ENCODE measurements at places on chromosomes 6 and 20.

DNA sequence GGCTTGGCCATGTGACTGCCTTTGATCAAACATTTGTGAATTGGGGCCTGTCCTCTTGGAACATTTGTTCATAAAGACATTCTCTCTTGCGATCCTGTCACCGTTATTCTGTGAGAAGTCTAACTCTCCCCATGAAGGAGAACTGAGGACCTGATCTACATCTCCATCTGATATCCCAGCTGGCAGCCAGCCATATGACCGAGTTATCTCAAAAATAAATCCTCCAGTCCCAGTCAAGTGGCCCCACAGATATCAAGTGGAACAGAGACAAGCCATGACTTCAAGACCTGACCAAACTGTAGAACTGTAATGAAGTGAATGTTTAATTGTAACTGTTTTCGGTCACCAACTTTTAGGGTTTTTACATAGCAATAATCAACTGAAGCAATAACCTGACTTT is 25.7 kb downstream of the SNX3 start:
- DNase-seq: no peak

GRCh38 chr6:134060491-134061106 is 8.2 kb upstream of the SLC2A12 start:
- DNase-seq: peak; percentile 78

DNA sequence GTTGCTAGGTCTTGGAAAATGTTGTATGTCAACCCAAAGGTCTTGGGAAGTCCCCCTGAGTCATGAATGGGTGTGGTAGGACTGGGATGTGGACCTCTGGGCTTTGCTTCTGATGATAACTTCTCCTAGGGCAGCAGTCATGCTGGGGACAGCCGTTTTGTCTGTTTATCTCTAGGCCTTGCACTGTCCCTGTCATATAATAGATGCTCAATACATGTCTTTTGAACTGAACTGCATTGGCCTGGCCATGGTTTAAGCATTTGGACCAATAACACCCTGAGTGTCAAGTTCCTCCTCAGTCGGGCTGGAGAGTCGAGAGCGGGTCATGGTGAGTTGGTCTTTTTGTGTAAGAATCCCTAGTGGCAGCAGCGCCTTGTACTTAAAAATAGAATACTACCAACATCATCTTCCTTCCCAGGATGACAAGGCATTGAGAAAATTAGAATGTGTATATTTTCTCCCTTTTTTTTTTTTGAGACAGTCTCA is 43.1 kb downstream of the E2F3 start:
- no peak for DNase-seq

- no peak for DNase-seq
Measured at GRCh38 chr20:61953037-61954021, 112.4 kb downstream of the TAF4 start.

- DNase-seq: no peak
Measured at GRCh38 chr6:168192195-168192900, 113.3 kb upstream of the FRMD1 start.

- peak; percentile 51 for DNase-seq
Measured at GRCh38 chr20:63475209-63475608, 2.8 kb upstream of the KCNQ2 start.

DNA sequence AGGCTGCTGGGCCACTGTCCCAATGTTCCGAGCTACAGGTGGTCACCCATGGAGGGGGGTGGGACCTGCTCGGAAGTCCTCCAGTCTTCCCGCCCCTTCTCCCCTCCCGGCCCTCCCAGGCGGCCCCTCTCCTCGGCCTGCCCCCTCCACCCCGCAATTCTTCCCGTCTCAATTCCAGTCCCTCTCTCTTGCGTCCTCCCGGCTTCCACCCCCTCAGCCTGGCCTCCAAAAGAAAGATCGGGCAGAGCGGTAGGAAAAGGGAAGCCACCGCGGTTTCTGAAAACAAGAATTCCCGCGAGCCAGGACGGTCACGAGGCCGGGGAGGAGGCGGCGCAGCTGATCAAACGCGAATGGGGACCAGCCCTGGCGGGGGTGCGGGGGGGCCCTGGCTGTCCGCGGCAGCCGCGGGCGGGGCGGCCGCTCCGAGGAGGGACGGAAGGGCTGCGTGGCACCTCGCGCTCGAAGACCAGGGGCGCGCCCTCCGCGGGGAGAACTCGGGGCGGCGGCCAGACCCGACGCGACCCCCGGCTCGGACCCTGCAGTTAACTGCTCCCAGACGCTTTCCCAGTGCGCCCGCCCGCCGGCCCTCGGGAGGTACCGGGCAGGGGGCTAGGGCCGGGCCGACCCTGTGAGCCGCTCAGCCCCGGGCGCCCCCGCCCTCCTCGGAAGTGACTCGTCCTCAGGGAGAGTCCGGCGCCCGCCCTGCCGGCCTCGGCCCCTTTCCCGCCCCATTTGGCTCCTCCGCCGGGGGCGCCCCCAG is 1.0 kb downstream of the PXDC1 start:
- peak; percentile 92 for DNase-seq

DNA sequence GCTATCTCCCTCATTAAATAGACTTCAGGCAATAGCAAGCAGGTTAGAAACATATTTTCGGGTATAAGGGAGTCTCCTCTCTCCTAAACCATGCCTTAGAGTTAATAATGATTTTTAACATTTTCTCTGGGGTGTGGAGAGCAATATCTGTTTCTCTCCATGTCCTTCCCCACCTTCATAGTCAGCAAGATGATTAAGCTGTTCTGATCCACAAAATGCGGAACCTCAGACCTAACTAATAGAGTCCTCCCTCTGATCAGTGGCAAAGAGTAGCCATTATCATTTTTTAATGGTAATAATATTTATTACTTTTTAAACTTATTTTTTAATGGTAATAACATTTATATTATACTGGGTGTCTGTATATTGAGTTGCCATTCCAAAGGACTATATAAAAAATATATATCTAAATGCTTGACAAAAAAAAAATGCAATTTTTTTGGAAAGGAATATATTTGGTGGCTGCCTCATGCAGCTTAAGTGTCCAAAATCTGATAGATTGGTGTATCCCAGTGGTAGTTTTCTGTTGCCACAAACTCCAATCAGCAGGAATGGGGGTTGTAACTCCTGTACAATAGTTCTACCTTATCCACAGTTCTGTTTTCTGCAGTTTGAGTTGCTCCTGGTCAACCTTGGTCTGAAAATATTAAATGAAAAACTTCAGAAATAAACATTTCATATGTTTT is 14.0 kb upstream of the BTN3A2 start:
- DNase-seq: no peak

DNA sequence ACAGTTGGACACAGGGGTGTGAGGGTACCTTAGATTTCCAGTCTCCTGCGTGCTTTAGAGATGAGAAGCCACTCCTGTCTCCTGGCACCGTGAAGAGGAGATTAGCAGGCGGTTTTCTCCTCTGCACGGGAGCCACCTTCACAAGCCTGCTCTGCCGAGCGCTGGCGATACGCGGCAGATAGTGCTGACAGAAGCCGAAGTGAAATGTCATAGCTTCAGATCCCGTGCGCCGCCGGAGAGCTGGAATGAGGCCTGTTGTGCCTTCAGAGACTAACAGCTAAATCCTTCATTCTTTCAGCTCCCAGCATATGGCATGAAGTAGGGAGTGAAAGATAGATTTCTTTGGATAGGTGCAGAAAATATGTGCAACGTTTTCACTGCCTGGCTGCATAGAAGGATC is 371.0 kb downstream of the TAF4 start:
- DNase-seq: no peak

DNA sequence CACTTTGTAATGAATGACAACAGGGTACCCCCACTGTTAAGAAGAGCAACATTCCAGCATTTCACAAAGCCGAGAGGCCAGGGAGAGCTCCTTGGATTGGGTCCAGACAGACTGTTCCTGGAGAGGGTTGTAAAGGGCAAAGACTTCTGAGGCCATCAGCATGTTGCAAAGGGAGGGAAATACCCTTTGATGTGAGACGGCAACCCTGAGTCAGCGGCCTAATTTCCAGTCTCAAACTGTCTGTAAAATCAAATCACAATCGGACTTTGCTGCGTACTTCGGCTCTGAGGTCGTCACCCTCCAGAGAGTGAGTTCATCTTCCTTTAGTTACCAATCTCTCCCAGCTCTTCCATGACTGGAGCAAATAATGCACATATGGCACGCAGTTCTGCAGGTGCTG is 101.0 kb upstream of the DTNBP1 start:
- peak; percentile 60 for DNase-seq

DNA sequence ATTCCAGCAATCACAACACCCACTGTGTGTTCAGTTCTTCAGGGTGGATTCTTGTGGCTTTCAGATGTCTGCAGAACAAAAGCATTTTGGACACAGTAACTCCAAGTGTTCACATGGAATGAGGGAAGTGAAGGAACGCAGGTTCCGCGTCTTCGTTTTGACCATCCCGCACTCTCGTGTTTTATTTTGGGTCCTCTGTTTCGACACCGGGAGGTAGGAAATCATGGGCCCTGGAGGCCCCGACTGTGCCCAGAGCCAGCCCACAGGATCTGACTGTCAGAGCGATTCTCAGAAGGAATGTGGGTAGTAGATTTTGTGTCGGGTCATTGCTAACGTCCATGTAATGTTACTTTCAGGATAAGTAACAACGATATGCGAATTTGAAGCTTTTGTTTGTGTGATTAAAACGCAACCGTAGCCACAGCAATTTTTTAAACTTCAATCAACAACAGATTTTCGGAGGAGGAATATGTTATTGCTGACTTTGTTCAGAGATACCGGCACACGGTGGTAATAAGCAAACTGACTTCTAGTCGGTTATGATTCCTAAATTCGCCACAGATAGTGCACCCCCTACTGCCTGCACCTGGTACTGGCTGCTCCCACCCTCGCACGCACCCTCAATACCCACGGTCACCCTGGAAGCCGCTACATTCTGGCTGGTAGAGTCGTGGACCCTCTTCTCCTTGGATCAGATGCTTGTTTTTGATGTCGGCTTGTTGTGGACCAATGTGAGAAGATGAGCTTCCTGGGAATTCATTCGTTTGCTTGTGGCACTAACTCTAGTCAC is 10.5 kb downstream of the NPEPL1 start:
- DNase-seq: no peak

DNA sequence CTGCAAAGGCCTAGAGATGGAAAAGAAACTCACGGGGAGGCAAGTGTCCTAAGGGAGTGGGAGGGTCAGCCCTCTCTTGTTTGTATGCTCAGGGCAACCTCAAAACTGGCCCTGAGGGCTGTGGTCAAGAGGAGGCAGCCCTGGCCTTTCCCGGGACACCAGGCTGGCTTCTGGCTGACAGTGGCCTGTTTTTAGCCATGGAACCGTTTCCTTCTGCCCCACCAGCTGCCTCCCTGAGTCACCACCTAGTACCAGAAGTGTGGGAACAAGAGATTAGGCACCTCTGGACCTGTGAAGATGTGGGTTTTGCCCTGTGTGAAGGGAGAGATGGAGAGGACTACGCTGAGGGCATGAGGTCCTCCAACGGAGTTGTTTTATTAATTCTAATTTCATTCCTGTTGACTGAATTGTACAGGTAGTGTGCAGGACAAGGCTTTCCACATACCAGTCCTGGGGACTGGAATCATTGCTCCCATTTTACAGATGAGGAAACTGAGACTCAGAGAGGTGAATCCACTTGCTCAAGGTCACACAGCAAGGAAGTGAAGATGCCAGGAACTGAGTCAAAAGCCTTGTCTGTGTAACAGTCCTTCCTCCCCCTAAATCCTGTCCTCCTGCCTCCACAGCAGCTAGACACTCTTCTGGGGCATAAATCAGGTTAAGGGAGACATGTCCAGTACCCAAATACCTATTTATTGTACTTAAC is 5.5 kb downstream of the FOXS1 start:
- no peak for DNase-seq

DNA sequence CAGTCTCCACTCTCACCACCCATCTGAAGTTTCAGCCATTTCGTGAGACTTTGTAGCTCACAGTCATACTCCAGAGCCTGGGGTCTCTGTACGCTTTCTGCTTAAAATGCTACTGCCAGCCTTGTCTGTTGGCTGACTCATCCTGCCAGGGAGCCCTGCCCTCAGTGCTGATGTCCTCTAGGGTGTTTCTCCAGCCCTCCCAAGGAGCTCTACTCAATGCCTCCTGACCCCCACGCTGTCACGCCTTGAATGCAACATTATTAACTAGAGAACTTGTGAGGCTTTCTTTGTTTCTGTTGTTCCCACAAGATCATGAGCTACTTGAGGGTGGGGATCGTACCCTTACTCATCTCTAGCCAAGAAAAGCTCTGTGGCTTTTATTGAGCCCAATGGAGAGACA is 20.1 kb downstream of the KIF16B start:
- DNase-seq: no peak

- DNase-seq: no peak
Measured at GRCh38 chr6:21143645-21144044, 449.9 kb upstream of the SOX4 start.

DNA sequence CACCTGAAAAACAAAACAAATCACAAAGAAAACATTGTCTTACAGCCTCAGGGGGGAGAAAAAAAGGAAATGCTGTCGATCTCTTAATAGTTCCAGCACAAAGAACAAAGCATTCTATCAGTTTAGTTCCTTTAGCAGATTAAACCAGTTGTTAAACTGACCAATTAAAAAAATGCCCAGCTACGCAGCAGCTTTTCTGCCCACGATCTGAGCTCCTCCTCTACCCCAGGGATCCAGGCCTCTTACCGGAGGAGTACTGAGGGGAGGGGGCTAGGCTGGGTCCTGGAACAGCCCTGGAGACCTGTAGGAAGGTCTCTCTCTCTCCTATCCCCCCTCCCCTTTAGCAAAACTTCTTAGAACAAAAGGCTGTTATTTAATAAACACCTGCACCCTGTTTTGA is 13.4 kb downstream of the PTK7 start:
- DNase-seq: no peak

GRCh38 chr6:14286144-14286543 is 168.6 kb downstream of the CD83 start:
- DNase-seq: peak; percentile 94

DNA sequence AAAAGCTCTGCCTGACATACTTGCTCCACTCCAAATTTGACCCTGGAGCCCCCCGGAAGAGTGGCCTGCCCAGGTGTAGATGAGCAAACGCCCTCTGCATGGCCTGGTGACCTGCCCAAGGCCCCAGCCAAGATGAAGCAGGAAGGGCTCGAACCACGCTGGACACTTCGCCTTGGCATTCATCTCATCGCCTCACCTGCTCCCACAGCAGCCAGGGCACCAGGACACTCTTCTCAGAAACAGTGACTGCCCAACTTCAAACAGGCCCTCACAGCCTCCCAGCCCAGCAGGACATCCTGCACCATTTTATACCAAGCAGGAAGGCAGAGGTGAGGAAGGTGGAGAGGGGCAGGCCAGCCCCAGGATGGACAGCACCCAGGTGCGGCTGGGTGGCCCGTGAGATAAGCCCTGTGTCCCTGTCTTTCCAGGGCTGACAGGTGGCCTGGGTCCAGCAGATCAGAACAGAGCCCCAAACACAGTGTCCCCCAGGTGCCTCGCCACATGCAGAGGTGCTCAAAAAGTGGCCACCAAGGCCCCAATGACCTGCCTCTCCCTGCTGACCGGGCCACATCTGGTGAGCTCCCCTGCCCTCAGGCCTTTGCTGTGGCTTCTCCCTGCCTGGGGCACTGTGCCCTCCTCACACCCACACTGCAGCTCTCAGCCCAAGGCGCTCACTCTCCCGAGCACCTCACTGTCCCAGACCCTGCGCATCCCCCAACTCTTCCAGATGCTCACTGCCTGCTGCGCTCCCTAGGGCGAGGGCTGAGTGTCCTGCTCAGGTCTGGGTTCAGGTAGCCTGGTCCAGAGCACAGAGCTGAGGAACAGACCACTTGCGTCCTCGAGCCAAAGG is 7.2 kb downstream of the ACSS1 start:
- DNase-seq: no peak

Data from adipocyte (in vitro differentiated cells).